ENCODE measurements at places on chromosomes 13 and 19.

DNA sequence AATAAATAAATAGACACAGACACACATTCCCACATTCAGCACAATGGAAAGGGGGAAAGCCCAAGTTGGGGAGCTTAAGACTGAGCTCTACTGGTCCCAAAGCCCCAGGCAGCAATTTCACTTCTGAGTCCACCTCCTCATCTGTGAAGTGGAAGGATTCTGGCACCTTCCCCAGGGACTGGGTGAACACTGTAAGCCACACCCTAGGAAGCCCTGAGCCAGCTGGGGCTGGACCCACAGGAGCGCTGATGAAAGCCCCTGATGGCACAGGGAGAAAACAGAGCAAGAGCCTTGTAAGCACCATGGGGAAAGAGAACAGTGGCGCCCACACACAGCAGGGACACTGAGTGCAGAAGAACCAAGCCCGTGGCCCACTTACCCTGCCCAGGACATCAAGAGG is 37.8 kb downstream of the EPS15L1 start:
- DNase-seq = no peak

- no peak for DNase-seq
These were observed 12.3 kb upstream of the ISYNA1 start for GRCh38 chr19:18450021-18450930.

DNA sequence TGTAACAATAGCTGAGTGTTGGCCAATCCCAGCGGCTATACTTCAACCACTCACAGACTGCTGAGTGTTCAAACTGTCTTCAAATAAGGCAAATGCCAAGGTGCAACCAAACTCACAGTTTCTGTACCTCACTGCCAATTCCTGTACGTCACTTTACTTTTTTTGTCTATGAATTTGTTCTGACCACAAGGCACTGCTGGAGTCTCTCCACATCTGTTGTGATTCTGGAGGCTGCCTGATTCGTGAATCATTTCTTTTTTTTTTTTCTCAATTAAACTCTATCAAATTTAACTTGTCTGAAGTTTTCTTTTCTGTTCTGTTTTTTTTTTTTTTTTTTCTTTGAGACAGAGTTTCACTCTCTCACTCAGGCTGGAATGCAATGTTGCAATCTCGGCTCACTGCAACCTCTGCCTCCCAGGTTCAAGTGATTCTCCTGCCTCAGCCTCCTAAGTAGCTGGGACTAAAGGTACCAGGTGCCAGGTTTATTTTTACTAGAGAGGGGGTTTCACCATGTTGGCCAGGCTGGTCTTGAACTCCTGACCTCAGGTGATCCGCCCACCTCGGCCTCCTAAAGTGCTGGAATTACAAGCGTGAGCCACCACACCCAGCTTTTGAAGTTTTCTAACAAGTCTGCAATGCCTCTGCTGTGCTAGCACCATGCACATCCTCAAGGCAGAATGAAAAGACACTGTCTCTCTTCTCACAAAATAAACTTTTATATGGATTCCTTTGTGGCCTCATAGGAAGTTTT is 401.7 kb downstream of the IRS2 start:
- DNase-seq = no peak

GRCh38 chr19:18332917-18333530 is 7.4 kb upstream of the PGPEP1 start:
- no peak for DNase-seq

GRCh38 chr19:15684828-15685227 is 11.9 kb downstream of the CYP4F12 start:
- DNase-seq = no peak

DNA sequence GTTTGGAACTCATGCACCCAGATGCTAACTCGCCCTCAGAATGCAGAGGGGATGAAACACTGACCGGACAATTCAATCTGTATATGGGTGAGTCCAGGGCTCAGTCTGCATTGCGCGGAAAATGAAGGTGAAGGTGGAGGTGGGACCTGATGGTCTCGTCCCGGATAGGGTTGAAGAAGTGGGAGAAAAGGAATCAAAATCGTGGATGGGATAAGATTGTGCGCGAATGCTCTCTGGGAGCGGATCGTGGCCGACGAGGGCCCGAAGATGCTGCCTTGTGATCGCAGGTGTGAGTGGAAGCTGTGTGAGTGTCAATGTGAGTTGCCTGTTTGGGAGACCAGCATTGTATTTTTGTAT is 594 bp upstream of the ZNF850 start:
- no peak for DNase-seq

DNA sequence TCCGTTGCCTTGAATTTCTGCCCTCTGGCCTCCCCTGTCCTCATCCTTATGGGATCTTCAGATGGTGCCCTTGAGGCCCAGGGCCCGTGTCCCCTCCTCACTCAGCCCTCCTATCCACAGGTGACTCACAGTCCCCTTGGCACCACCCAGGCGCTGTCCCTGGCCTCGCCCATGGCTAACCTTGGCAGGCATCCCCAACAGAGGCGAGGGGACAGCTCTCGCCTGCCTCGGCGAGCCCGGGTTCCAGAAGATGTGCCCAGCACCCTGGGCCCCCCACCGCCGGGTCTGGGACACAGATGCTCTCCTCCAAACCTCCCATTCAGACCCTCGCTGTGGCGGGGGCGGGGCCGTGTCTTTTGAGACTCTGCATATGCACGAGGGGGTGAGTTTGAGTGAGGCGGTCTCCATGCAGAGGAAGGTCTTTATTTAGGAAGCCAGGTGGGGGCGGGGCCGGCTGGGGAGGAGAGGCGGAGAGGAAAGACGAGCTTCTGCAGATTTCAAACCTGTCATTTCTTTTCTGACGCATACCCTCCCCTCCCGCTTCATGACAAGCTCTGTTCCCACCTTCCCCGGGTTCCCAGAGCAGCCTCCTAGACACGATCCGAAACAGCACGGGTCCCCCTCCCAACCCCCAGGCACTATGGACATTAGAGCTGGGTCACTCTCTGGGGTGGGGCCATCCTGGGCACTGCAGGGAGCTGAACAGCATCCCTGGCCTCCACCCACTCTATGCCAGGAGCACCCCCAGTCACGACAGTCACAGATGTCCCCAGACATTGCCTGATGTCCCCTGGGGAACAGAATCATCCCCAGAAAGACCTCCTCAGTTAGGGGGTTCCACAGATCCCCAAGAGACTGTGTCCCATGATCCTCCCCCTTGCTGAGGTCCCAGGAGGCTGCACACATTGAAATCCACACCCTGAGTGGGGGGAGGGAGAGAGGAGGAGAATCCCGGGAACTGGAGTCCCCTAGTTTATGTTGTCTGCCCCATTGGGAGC is 48.5 kb downstream of the GNG7 start:
- no peak for DNase-seq

GRCh38 chr13:97028441-97029299 is 34.4 kb upstream of the OXGR1 start:
- peak; percentile 43 for DNase-seq

- peak; percentile 64 for DNase-seq
These were observed at the start of gene NAT14 for GRCh38 chr19:55484593-55485438. Gene NAT14, plus strand, starts transcription at chr19:55485188. Its CDS starts 521 bp downstream, at chr19:55485709.

DNA sequence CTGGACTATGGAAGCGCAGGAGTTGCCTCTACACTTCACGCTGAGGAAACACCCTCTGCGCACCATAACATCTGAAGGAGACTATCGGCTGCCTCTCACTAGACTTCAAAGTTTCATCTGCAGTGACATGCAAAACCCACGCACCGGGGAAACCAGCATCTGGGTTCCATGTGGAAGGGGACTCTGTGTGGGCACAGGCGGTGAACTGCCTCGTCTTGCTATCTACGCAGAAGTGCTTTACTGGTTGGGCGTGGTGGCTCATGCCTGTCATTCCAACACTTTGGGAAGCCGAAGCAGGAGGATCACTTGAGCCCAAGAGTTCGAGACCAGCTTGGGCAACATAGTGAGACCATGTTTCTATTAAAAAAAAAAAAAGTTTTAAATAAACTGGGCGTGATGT is 116.4 kb downstream of the STK24 start:
- no peak for DNase-seq

- no peak for DNase-seq
These were observed 24.9 kb downstream of the MPND start for GRCh38 chr19:4368128-4368820.

GRCh38 chr19:30449078-30449590 is 77.0 kb downstream of the ZNF536 start:
- DNase-seq = no peak

DNA sequence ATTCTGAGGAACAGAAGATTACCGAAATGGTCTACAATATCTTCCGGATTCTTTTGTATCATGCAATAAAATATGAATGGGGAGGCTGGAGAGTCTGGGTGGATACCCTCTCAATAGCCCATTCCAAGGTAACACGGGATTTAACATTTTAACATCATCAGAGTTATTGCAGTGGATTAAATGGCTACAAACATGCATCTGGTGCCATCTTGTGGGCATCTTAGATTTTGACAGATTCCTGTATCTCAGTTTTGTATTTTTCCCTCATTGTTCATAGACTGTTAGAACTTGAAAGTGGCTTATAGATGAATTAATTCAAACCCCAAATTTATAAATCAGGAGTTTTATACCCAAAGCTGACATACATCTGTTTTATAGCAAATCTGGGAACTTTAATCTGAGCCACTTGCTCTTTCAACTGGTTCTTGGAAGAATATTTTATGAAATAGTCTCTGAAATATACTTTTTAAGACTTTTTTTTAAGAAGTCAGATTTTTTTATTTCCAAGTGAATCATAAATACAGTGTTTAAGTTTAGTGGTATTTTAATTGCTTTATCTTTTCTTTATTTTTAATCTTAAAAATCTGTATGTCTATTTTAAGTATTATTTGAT is 215.2 kb downstream of the NBEA start:
- DNase-seq = no peak

DNA sequence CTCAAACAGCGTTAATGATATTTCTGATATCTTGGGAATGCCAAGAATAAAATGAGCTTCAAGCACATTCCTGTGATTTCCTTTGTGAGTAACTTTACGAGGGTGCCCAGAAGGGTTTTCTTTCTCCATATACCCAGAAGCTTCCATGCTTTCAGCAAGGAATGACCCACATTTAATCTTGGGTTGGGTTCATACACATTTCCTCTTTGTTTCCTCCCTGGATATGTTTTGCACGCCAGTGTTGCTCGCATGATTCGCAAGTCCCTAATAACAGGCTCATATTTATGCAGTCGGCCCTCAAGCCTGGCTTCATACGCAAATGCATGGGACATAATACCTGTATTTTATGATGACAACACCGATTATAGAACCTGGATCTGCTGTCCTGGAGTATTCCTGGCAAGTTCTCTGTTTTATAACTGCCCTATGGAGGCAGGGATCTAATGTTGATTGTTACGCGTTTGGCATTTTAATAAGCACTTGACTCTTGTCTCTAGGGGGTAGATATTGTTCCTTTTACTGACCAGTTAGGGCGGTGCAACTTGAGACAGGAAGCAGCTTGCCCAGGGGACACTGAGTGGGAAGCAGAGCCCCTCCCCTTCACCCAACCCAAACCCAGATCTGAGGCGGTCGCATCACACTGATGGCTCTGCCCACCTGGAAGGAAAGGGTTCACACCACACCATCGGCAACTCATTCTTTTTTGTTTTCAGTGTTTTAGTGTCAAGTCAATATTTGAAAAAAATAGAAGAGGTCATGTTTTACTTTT is 220.4 kb upstream of the SOX1 start:
- DNase-seq = no peak

DNA sequence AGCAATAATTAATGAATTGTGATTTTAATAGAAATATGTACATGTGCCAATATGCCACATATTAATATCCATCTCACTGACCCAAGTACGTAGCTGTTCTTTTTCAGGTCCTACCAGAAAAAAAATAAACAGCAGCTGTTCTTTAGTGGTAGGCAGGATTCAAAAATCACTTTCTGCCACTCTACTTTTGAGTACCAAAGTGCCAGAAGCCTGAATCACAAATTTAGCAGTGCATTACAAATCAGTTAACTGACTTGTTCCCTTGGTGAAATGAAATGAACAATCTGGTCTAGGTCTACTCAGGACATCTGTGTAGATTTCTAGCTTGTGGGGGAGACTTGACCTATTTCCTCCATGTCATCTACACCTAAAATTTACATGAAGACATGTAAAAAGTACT is 775.5 kb upstream of the GPC6 start:
- DNase-seq = no peak

- no peak for DNase-seq
These were observed 10.3 kb downstream of the EHD2 start for GRCh38 chr19:47723581-47723940.

DNA sequence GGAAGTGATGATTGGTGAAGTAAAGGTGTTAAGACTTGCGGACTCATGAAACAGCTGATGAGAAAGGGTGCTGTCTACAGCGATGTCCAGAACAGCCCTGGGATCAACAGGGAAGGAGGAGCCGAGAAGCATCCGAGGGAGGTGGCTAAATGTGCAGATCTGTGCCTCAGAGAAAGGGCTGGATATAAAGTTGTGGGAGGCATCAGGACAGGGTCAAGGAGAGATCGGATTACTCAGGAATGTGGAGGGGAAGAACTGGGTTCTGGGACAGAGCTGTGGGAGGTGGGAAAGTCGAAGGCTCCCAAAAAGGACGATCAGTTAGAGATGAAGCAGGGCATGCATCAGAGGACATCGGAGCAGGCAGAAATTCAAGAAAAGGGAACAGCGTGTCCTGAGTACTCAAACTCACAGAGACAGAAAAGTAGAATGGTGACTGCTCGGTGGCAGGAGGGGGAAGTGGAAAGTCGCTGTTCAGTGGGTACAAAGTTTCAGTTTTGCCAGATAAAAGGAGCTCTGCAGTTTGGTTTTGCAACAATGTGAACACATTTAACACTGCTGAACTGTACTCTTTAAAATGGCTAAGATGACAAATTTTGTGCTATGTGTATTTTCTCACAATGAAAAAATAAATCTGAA is 1.9 kb downstream of the SIGLEC14 start:
- no peak for DNase-seq

- DNase-seq = no peak
These were observed 21.4 kb downstream of the ACOD1 start for GRCh38 chr13:76969488-76970365.

DNA sequence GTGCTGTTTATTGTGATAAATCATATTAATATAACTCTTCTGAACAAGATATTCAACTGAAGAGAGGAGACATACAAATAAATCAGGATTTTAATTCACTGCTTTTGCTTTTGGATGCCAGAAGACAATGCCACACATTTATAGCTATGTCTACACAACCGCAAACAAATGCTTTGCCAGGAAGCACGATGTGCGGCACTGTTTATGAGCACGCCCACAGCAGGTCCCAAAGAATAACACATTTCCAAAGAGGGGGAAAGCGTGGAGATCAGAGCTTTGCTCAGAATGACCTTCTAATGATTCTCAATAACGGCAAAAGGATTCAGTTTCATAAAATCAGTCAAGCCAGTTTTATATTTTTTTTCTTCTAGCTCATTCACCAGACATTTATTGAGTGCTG is 16.7 kb downstream of the FAM216B start:
- no peak for DNase-seq

- no peak for DNase-seq
These were observed 1.8 kb downstream of the PCDH20 start for GRCh38 chr13:61413572-61414535.
